Stimulated activated CD8-positive, alpha-beta memory T cell treated with anti-CD3 and anti-CD28 coated beads, Interleukin-4, amount 100 ng/mL, for 4 hours (primary cell): ENCODE measurements at places on chromosomes 1 and 21.

DNA sequence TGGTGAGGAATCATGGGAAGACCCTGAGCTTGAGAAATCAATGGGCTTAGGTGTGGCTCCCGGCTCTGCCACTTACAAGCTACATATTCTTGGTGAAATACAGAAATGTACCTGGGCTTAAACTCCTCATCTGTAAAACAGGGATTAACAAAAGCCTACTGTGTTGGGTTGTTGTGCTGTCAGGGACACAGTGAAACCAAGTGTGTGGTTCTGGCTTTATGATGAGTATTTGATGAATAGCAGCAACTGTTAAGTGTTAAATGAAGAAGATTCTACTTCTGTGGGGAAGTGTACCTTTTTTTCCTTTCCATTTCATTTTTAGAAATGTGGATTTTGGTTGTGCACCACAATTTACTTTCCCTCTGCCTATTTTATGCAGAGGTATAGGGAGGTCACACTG is 41.1 kb upstream of the DUSP10 start:
- no peak for DNase-seq

DNA sequence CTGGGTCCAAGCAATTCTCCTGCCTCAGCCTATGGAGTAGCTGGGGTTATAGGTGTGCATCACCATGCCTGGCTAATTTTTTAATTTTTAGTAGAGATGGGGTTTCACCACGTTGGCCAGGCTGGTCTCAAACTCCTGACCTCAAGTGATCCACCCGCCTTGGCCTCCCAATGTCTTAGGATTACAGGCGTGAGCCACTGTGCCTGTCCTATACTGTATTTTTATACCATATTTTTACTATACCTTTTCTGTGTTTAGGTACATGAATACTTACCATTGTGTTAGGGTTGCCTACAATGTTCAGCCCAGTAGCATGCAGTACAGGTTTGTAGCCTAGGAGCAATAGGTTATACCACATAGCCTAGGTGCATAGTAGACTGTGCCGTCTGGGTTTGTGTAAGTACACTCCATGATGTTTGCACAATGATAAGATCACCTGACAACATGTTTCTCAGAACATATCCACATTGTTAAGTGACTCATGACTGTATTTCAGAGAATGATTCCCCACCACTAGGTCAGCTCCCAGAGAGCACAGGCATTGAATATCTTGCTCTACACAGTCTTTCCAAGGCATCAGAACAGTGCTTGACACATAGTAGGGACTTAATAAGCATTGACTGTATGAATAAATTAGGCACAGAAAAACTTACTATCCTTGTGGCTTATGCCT is 6.0 kb upstream of the CITED4 start:
- no peak for DNase-seq

- no peak for DNase-seq
Observed at GRCh38 chr21:44815852-44816628, 1.8 kb downstream of the SUMO3 start.

DNA sequence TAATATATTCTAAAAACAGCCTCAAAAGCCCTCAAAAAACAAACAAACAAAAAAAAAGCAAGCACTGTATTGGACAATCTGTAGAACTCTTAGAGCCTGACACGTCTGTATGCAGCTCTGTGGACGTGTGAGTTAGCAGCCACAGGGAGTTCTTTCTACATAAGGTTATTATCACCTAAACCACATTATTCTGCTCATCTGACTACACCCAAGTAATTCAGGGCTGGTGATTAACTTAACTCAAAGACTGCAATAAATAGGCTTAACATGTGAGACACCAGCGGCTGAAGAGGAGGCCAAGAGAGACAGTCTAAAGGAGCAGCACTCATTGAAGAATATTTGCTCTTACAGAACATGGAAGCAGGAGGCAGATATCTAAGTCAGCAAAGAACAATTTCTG is 316.0 kb downstream of the VAV3 start:
- no peak for DNase-seq

DNA sequence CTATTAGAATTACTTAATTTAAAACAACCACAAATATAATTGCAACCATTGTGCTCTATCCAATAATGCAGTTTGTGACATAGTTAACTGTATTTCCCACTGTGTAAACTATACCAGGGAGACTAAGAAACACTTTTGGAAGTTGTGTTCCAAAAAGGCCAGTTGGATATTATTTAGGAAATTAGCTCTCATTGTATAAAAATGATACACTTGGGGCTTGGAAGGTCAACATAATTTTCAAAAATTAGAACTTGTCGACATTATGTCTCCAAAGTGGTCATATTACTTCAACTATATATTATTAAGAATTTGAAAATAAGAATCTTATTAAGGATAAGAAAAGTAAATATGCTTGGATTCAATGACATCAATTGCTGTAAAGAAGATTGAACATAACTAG is 876.6 kb downstream of the MRPL39 start:
- no peak for DNase-seq
